ENCODE measurements at places on chromosomes 11 and 22.
A peak's percentile ranks its signal among the peaks of the same experiment; 100 is the strongest.

DNA sequence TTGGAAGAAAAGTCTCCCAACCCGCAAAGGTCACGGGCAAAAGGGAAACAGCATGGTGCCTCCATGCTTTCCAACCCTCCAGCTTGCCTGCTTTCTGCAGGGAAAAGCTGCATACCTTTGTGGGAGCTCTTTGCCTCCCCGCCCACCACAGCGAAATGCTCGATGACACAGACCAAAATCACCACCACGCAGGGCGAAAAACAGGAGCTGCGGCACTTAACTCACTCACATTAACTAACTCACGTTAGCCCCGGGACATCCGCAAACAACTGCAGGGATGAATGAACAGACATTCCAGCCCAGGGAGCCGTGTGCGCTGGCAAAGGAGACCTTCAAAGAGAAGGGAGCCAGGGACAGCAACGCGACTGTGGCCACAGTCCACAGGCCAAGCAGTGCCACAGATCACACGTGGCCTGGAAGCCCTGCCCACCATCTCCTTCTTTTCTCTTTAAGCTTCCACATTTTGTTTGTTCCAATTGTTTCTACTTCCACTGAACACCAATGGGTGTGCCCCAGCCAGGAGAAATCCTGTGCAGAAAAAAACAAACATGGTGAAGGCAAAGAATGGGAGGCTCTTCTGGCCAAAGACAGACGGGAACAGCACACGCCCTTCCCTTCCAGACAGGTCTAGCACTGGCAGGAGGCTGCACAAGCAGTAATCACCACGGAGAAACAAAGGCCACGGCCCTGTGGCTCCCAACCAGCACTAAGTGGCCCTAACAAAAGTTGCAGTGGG is 39.3 kb downstream of the DUSP8 start:
- DNase-seq, result no peak

- DNase-seq, result no peak
Observed at GRCh38 chr11:120392793-120393192, 56.6 kb downstream of the ARHGEF12 start.

DNA sequence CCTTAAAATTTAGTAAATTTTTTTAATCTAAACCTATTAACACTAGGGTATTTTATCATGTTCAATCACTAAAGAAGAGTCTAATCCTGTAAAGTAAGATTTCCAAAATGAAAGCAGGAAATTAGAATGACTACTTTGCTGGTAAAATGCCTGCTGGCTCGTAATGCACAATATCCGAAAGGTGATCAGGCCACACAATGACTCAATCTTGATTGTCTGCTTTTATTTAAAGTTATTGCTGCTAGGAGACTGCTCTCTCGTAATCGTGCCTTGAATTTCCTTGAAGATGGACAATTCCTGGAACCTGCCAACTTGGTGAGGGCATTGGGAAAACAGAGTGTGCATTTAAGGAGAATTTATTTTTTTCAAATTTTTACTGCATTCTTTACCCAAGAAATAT is 1786.5 kb upstream of the RAG2 start:
- DNase-seq, result no peak

- no peak for DNase-seq
Observed at GRCh38 chr11:83717537-83717936, 431.4 kb upstream of the CCDC90B start.

DNA sequence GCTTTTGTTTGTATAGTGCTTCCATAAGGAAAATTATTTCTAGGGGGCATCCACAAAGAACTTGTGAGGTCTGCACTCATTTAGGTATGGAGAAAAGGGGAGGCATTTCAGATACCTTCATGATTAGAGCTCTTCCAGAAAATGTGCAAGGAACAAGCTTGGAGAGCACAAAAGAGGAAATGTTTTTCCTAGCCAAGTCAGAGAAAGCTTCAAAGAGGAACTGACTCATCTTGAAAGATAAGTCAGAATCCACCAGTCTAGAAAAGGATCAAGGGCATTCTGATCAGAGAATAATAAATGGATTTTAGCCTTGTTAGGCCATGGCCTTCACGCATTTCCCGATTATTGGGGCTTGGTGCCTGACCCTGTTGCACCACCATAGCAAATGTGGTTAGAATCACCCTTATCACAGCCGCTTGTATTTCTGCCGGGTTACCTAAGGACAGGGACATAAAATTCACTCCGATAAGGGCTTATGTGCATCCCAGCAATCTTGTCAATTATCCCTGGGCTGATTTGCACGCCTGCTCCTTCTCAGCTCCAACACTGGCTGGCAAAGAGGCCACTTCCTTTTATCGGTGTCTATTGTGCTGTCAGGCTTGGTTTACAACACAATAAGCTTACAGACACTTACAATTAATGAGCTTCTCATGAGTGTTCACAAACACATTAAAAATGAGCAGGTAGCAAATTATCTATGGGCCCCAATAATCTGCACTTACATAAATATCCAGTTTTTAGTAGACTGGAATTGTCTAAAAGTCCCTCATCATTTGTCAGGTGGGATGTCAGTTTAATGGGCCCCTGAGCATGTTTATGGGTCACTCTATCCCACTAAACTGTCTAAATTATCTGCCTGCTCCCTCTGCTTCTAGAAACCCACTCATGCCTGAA is 613.5 kb downstream of the SOX6 start:
- no peak for DNase-seq

- no peak for DNase-seq
Observed at GRCh38 chr22:42682113-42682851, 33.1 kb upstream of the CYB5R3 start.

- no peak for DNase-seq
Observed at GRCh38 chr11:95082576-95083001, 7.1 kb upstream of the ENDOD1 start.

- no peak for DNase-seq
Observed at GRCh38 chr11:11016943-11017342, 159.1 kb upstream of the ZBED5 start.

DNA sequence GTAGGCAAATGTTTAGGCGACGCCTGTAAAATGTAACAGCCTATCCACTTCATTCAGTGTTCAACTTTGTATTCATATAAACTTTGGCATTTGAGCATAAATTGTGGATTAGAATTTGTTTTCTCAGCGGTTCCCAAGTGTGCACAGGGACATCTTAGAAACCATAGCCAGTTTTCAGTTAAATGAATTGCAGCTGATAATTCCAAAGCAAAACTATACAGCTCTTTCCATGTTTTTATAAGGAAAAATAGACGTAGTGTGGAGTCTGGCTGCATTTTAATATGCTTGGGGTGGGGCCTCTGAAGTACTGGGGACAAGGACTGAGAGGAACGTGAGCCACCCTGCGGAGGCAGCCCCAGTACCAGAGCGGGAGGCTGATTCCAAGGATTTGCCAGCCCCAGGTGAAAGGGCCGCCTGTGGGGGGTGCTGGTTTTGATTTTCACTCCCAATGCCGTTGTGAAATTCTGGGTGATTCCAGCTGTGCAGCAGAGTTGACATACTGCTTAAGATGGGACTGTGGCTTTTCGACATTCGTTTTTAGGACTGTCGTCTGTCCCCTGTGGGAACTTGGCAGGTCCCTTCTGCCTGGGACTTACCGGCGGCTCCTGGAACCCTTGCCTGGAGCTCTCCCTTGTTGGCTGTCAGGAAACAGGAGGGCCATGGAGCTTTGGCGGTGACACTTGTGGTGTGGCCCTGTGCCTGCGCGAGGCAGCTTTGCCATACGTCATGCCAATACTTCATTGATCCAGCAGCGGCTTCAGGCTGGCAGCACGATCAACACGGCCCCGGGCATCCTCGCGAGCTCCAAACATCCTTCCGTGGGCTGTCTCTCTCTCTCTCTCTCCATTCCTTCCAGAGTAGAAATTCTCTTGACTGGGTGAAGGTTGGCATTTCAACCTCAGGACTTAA is 370.9 kb downstream of the TBC1D22A start:
- DNase-seq, result no peak

DNA sequence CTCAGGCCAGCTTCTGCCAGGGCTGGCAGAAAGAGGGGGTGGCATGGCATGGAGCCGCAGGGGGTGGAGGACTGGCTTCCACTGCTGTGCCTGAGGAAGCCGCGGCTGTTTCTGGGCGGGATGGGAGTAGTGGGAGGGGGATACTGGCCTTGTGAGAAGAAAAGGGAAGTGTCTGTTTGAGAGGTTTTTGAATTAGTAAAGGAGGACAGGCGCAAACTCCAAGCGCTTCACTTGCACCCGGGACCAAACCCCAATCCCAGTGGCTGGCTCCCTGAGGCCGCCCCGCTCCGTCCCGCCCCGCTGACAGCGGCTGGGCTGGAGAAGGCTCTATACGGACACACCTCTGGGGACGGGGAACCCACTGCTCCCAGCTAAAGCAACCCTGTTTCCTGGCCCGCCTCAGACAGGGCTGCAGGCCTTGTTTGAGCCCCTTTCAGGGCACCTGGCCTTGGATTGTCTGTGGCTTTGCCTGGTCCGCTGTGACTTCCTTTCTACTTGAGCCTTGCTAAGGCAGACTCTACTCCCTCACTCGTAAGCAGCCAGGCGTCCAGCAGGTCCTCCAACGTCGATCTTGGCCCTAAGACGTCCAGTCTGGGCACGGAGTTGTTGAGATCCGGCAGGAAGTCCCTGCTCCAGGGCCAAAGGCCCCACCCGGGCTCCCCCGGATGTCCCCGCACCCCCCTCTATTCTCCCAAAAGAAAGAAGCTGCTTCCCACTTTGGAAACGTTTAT is 2.2 kb downstream of the APOA1 start:
- DNase-seq, result no peak

- DNase-seq, result no peak
Observed at GRCh38 chr11:118258410-118258809, 5.7 kb downstream of the MPZL2 start.

GRCh38 chr11:88480223-88480622 is 142.7 kb upstream of the CTSC start:
- peak; percentile 80 for DNase-seq

- DNase-seq, result no peak
Observed at GRCh38 chr11:33530815-33531214, 169.8 kb downstream of the C11orf91 start.

- peak; percentile 70 for DNase-seq
Observed at GRCh38 chr11:20131788-20132666, 28.2 kb downstream of the DBX1 start.

DNA sequence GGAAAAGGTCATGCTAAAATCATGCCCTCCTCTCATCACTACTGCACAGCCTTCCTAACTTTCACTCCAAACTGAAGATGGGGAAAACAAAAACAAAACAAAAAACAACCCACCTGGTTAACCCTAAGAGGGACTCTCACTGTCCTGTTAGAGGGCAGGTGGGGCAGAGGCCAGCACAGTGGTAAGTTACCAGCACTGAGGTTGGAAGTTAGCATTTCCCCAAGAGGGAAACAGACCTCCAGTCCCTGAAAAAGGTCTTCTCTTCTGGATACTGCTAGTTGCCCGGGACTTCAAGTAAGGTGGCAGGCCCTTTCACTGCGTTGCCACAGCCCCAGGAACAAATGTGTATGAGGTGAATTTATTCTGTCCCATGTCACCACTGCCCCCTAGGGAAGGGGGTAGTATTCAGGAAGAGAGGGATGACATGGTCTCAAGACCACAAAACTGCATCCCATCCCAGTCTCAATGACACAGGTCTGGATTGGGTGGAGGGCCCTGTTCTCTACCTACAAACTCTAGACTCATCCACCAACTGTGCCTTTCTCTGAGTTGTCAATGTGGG is 792 bp upstream of the ADAMTS8 start:
- no peak for DNase-seq

GRCh38 chr11:115919341-115920091 is 415.3 kb upstream of the CADM1 start:
- DNase-seq, result no peak

DNA sequence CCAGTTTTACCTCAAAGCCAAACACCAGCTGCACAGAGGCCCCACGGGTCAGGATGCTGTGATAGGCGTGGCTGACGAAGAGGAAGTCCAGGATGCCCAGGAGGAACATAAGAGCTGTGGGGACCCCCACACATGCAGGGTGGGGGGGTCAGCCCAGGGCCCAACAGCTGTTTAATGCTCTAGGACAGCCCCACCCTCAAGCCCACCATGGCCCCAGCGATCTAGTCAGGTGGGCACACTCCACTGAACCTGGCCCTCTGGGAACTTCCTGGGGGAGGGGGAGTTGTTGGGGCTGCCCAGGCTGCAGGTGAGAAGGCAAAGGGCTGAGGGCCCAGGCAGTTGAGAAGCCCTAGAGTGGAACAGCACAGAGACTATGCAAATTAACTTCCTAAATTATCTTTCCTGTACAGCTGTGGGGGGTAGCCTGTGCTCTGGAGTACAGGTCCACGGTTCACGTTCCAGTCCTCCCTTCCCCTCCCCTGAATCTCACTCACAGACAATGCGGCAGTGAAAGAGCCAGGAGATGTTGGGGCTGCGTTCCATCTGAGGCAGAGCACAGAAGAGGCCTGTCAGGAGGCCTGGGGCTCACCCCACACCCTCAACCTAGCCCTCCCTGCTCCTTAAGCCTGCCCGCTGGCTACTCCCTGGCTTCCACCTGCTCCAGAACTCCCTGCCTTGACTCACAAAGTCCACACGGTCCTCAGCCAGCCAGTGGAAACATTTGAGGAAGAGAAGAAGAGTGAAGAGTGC is 1.9 kb downstream of the SYVN1 start:
- DNase-seq, result no peak

DNA sequence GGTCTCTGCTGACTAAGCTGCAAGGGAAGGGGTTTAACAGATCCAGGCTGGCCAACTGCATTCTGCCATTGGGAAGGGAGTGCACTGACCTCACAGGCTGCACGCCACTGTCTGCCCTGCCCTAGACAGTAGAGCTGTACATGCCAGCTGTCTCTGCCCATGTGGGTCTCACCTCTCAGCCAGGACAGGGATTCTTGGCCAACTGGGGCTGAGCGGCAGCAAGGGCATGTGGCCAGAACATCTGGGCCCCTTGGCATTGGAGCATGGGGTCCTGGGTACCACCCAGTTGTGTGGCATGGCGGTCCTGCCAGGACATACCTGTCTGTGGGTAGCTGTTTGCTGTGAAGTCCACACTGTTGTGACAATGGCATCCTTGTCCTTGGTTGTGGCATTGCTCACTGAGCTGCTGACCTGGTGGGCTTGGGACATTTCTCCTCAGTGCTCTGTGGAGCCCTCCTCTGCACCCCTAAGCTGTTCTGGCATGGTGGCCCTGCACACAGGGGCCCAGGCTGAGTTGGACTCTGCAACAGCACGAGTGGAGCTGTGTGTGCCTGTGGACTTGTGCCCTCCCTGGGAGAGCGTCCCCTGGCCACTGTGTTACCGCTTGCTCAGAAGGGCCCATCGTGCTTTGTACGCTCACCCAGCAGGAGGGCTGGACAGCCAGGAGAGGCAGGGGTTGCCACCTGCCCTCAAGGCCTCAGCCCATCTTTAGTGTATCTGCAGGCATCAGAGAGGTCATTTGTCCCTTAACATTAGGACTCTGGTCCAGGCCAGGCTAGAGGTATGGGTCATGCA is 46.7 kb downstream of the MED15 start:
- DNase-seq, result no peak
